ENCODE measurements at places on chromosomes 3 and 15. TPM values are rescaled to one million over a fixed set of nuclear protein-coding genes. Genes with fewer than 3 reads are reported as not detected.

ROBO1 gene
- polyA plus RNA-seq: 94.8 TPM

SLC7A14 gene
- 14.6 TPM for polyA plus RNA-seq

WNT5A gene
- 23.2 TPM for polyA plus RNA-seq

RYR3 gene
- polyA plus RNA-seq: 33.6 TPM

ANKRD34C gene
- 0.48 TPM for polyA plus RNA-seq

PXK gene
- polyA plus RNA-seq: 44.0 TPM

CAND2 gene
- polyA plus RNA-seq: 16.3 TPM

CTXN2 gene
- 1.1 TPM for polyA plus RNA-seq

SEMA7A gene
- 45.1 TPM for polyA plus RNA-seq

ACTRT3 gene
- polyA plus RNA-seq: 2.2 TPM

INKA1 gene
- polyA plus RNA-seq: 6.9 TPM

PFN2 gene
- polyA plus RNA-seq: 820 TPM

COL6A6 gene
- polyA plus RNA-seq: 1.0 TPM

CPLX3 gene
- 0.68 TPM for polyA plus RNA-seq

CAMKV gene
- polyA plus RNA-seq: 94.3 TPM

PCBP4 gene
- 218 TPM for polyA plus RNA-seq

RBP2 gene
- polyA plus RNA-seq: 0.23 TPM

All from spinal cord (tissue), 10 donors.